Germinal center (tissue), 1 donor: ENCODE measurements at places on chromosomes 12 and 14.

DNA sequence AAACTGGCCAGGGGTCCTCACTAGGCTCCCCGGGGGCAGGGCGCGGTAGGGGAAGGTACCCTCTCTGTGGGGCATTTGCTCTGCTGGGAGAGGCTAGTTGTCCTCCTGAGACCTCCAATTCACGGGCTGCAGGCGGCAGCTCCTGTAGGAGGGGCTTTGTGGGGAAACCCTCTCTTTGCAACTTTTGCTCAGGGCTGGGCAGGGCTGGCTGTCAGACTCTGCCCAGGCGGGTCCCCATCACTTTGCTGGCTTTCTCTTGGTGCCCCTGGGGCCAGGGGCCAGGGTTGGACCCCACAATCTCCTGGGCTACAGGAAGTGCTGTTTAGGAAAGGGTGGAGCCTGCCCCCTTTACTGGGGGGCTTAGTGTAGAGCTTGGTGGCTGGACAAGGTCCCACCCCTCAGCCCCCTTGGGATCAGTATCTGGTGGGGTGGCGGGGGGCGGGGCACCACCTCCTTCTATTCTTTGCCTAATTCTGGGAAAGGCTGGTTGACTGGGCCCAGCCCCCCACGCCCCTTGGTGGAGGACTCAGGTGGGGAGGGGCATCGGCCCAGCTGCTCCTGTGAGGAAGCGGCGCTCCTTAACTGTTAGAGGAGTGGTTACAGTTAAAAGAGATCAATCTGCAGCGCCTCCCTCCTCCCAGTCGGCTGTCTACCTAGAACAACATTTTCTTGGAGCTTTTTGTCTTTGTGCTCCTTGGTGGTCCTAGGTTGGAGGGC is 918.7 kb downstream of the AACS start:
- no peak for DNase-seq

GRCh38 chr12:49415521-49415970 is 48.3 kb downstream of the SPATS2 start:
- DNase-seq, result no peak

DNA sequence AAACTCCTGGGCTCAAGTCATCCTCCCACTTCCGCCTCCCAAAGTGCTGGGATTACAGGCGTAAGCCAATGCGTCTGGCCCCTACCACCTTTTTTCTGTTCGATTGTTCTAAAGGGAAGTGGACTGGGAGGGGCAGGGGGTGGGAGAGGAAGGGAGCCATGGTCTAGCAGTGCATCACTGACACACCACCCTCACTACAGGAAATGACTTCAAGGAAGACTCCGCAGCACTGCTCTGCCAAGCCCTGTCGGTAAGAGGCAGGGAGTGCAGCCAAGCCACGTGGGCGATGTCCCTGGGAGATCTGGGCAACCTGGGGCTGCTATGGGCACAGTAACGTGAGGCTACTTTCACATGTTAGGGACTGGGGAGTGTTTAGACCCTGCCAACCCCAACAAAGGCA is 18.0 kb downstream of the LRRC74A start:
- no peak for DNase-seq

DNA sequence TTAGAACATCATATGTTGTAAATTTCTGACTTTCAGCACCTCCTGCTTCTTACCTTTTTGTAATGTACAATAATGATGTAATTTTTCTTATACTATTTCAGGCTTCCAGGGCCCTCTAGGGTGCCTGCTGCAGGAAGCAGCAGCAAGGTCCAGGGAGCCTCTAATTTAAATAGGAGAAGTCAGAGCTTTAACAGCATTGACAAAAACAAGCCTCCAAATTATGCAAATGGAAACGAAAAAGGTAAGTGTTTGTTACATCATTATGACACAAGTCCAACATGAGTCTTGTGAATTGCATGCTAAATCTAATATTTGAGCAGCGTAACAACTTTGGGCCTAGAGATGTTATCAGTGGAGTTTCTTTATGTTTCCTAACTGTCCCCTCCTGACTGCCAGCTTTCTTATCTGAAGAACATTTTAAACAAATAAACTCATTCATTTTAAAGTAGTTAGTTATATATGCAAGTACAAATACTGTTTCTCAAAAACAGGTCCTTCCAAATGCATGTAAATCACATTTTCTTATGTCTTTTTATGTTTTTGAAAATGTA is 167.6 kb downstream of the NAV3 start:
- DNase-seq, result peak; percentile 23

DNA sequence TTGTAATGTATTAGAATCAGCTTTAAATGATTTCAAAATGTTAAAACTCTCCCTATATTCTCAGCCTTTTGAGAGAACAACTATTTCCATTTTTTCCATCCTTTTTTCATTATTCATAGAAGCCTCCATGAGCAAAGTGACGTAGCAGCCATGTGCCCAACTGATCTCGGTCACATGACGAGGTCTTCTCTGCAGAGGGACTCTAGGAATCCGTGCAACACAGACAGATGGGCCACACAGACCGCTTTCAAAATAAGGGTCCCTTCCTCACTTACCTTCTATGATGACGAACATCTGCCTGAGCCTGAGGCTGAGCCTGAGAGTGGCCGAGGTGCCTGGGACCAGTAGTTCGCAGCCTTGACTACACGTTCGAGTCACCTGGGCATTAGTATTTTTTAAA is 293.8 kb downstream of the FOXN3 start:
- DNase-seq, result no peak
